ENCODE measurements at places on chromosomes 2 and 18.
A peak's percentile ranks its signal among the peaks of the same experiment; 100 is the strongest.

- DNase-seq, result no peak
These were observed 125.2 kb upstream of the PIK3C3 start for GRCh38 chr18:41829647-41830516.

DNA sequence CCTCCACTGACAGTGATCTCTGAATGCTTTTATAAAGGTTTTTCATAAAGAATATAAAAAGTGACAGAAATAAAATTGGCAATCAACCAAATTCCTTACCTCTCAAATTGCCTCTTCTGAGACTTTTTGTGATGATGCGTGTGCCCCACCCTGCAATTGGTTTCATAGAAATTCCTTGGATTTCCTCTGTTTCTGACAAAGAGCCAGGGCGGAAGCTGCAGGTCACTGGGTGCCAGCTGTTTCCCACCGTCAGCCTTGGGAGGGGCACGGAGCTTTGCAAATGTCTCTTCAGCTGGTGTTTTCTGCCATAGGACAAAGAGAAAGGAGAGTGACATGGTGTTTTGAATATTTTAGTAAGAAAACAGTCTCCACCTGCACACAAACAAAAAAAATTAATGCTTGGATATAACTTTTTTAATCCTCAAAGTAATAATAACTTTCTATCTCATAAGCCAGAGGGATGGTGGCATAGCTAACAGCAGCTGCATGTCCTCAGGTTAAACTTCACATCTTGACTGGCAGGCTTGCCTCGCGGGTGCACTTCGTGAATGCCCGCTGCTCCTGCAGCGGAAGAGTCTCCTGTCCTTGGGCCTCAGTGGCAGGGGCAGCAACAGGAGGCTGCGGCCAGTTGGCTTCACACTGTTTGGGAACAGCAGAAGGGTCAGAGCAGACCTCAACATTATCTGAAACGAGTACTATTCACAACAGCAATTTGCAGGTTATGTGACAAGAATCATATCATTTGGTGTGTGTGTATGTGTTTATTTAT lies 24.7 kb downstream of the AGAP1 start:
- DNase-seq, result no peak

- no peak for DNase-seq
These were observed 111.5 kb downstream of the MGAT5 start for GRCh38 chr2:134365356-134365755.

GRCh38 chr18:63994783-63995399 lies 25.0 kb downstream of the SERPINB8 start:
- peak; percentile 59 for DNase-seq

DNA sequence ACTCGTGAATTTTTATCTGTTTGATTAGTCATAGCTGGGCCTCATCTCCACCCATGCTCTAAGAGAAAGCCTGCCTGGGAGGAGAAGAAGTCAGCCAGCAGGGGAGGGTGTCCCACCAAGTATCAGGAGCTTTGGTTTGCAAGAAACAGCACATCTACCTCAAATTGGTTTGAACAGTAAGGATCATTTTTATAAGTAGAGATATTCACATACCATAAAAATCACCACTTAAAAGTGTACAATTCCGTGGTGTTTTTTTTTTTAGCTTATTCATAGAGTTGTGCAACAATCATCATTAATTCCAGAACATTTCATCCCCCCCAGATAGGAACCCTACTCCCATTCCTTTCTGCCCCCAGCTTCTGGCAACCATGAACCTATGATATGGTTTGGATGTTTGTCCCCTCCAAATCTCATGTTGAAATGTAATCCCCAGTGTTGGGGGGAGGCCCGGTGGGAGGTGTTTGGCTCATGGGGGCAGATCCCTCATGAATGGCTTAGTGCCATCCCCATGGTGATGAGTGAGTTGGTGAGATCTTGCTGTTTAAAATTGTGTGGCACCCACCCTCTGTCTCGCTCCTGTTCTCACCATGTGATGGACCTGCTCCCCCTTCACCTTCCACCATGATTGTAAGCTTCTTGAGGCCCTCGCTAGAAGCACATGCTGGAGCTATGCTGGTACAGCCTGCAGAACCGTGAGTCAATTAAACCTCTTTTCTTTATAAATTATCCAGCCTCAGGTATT lies 36.2 kb upstream of the HS6ST1 start:
- DNase-seq, result peak; percentile 9

- DNase-seq, result no peak
These were observed 37.4 kb upstream of the SATB2 start for GRCh38 chr2:199495147-199495546.

DNA sequence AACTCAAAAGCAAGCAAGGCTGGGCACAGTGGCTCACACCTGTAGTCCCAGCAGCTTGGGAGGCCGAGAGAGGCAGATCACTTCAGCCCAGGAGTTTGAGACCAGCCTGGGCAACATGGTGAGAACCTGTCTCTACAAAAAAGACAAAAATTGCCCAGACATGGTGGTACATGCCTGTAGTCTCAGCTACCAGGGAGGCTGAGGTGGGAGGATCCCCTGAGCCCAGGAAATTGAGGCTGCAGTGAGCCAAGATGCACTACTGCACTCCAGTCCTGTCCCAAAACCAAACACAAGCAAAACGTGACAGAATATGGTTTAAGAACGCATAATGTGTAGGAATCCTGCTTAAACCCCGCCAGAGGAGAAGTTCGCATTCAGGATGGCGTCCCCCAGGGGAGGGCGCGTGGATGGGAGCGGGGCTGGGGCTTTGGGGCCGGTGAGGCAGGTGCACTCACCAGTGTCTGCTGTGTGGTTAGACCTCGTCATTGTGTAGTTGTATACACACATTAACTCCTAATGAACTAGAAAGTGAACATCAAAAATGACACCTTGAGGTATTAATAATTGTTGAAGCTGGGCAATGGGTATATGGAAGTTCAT lies 5.4 kb downstream of the COLEC11 start:
- no peak for DNase-seq

DNA sequence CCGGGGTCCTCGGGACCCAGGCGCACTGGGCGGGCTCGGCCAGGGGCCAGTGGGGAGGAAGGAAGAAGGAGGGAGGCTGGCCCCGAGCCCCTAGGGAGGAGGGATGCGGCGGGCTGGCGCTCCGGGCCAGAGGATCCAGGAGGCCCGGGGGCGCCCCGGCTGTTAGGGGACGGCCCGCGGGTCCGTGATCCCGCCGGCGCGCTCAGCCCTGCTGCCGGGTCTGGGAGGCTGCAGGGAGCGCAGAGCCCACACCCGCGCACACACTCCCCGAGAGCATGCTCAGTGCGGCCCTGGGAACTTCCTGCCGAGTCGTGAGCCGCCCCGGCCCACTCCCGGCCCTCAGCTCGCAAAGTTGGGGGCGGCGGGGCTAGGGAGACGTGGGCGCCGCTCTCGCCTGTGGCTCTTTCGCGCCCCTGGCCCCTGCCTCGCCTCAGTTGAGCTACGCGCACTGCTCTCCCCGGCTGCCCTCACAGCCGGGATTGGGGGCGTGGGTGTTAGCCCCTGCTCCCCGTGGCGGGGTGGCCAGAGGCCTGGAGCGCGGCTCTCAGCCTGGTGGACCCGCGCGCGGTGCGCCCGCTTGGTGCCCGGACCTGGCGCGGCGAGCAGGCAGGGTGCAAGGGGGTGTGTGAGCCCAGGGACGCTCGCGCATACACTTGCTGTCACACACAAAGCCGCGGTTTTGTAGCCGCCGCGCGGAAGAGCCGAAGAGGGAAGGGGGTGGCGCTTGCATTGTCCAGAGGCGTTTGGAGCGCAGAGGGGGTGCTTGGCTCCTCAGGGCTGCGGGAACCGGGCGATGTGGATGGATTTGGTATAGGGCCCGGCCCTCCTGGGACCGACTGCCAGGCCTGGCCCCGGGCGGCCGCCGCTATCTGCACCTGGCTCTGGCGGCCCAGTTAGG lies 132.9 kb upstream of the MGAT5 start:
- DNase-seq, result peak; percentile 75

DNA sequence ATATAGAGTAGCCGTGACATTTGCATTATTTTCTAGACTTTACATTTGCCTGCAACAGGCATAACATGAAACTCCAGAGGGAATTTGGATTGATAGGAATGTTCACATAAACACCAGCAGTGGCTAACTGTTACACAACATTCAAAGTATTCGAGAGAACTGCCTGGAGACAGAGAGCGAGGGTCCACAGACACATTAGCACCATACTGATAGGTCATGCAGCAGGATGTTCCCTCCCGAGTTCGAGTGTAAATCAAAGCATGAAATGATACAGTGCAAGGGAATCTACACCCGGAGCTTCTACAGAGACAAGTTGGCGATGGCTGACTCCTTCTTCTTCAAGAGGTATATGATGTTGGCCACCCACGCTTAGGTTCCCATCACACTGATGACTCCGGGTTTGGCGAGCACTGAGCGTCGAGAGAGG lies 89.5 kb downstream of the COL6A3 start:
- no peak for DNase-seq

- DNase-seq, result no peak
These were observed 265.1 kb upstream of the TNP1 start for GRCh38 chr2:217125014-217125413.

GRCh38 chr2:22628221-22628620 lies 756.8 kb upstream of the KLHL29 start:
- no peak for DNase-seq

DNA sequence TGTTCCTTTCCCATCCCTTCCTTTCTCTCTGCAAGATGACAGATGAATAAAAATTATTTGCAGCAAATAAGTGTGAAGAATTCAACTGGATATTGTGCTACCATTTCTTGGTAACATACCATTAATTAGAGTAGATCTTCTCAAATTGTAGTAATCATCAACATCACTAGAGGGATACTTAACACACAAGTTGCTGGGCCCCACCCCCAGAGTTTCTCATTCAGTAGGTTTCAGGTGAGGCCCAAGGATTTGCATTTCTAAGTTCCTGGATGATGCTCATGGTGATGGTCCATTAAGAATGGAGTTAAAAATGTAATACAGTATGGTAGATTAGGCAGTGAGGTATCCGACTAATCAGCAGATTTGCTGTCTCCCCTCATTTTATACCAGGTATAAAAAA lies 594.0 kb downstream of the ERBB4 start:
- no peak for DNase-seq

DNA sequence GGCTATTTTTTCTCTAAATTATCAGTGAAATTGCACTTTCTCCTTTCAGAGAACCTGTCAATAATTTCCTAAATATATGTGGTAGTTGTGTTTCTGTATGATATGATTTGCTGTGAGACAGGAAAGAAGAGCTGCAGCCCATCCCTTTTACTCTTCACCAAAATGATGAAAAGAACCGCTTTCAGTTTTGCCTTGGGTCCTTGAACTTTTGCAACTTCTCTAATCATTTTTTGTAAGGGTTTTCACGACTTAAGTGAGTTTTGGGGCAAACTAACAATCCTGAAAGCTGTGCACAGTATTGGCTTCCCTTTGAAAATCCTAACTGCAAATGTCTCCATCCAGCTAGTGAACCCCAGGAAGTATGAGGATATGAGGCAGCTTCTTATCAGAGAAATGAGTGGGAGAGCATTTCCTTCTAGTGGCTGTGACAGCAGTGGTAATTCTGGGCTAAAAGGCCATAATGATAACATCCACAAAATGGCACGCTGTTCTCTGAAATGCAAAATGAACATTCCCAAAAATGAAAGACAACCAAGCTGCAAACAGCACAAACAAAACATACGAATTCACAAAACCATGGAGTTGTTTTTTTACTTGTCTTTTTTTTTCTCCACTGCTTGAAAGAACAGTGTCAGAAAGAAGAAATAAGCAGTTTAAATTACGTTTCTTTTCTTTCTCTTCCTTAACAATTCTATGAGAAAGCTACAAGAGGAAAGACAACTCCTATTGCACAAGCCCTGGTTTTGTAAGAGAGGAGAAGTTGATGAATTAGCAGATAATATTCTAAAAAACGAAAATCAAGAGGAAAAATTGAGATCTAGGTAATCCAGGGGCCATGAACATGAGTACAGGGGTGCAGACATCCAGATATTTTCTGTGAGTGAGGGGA lies 1291.6 kb upstream of the ZEB2 start:
- DNase-seq, result no peak

Measured in DND-41 (cell line).